Prostate gland (tissue), 2 donors: ENCODE measurements at places on chromosomes 3 and 15. TPM values are rescaled to one million over a fixed set of nuclear protein-coding genes. Genes with fewer than 3 reads are reported as not detected.

DNA sequence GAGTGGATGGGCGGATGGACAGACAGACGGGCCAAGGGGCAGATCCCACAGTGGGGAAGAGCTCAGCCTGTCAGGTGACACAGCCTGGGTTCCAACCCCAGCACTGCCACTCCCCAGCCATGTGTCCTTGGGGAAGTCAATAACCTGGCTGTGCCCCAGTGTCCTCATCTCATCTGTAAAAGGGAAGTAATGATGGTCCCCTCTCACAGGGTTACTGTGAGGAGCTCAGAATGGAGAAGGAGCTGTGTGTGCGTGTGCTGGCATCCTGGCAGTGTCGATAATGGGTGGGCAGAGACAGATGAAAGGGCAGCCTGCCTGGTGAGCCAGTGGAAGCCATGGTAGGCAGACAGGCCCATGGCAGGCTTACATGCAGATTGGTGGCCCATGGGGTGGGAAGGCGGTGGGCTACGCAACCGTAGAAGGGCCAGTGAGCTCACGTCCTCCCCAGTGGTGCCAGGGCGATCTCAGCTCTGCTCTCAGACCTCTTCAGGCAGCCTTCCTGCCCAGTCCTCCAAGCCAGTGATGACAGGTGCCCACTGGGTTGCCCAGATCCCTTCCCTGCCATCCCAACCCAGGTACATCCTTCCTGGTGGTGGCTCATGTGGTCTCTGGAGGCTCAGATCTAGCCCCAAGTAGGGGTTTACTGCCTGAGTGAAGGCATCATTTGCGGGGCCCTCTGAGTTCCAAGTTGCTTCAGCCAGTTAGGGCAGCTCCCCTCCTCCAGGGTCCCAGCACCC lies 2.3 kb upstream of the DNAJB8 start:
- DNase-seq, result no peak

The KCNAB1 gene
- total RNA-seq, result 9.5 TPM

GRCh38 chr3:167380004-167380689 lies at the start of gene ZBBX:
Gene ZBBX (minus strand): TSS chr3:167380297. CDS start chr3:167372901, 7,396 bp downstream.
- peak; percentile 78 for DNase-seq

The PROK2 gene
- total RNA-seq, result not detected

The FBXW12 gene
- not detected for total RNA-seq

GRCh38 chr3:148718982-148719862 lies 21.5 kb downstream of the AGTR1 start:
- DNase-seq, result no peak
